ENCODE measurements at places on chromosomes 2 and 18. TPM values are rescaled to one million over a fixed set of nuclear protein-coding genes. Genes with fewer than 3 reads are reported as not detected.

The SMYD1 gene
- 0.09 TPM for total RNA-seq

The AOX1 gene
- 2.8 TPM for total RNA-seq

The ARHGEF4 gene
- 35.3 TPM for total RNA-seq

The SIX3 gene
- total RNA-seq = not detected

The MAP3K19 gene
- 3.1 TPM for total RNA-seq

The PSD4 gene
- total RNA-seq = 4.0 TPM

Data from cerebellum (tissue), 4 donors.